Smooth muscle cell of the coronary artery (primary cell): ENCODE measurements at places on chromosomes 1 and 21. TPM values are rescaled to one million over a fixed set of nuclear protein-coding genes. Genes with fewer than 3 reads are reported as not detected.

The SPRR2E gene
- total RNA-seq: not detected in 2 replicates

The CELA2A gene
- total RNA-seq: not detected in 2 replicates

The MAP3K7CL gene
- total RNA-seq: 38.0 and 90.5 TPM in 2 replicates

The TMPRSS3 gene
- not detected in 2 replicates for total RNA-seq
